Activated CD4-positive, alpha-beta T cell treated with anti-CD3 and anti-CD28 coated beads, Interleukin-2, amount 50 U/mL, for 48 hours (primary cell): ENCODE measurements at places on chromosomes 4 and X.

DNA sequence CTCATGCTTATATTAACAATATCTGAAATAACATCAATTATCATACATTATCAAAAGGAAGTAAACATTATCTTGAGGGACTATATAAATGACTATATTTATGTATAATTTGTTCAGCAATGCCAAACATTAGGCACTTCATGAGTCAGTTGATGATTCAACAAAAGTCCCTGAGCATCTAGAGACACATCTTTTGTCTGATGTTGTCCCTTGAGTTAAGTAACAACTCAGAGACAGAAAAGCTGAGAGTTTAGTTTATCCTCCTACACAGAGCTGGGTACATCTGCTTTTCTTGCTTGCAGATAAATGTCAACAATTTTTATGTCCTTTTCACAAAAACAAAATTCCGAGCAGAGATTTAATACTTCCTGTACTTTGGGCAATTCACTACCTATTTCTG lies 311.1 kb downstream of the INPP4B start:
- DNase-seq, result no peak

DNA sequence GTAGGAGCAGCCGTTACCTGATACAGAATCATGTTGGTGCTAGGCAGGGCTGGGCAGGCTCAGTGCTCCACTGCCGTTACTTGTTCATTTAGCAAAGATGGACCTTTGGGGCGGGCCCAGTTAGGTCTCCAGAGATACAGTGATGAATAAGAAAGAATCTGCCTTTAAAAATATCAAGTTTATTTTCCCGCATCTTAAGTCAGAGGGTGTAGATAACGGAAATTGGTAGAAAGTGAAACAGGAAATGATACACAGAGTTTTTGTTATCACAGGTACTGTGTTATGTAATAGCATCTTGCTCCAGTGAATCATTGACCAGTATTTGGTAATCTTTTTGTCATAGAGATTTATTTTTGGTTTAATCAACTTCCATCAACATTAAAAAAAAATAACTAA lies 5.5 kb downstream of the TMEM131L start:
- DNase-seq, result peak; percentile 35

DNA sequence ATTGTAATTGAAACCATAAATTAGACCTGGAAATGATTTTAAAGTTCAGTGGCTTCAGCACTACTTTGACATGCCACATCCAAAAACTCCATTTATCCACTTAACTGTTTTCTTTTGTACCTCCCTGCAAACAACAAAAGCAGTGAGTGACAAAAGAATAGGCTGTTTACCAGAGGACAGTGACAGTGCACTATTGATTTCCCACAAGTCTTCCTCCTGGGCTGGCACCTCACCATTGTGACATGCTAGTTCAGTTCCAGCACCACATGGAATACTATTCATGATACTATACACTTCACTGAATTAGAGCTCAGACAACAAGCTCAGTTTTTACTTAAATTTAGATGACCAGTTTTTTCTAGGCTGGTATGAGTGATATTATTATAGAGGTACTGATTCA lies 29.3 kb downstream of the MOSPD2 start:
- no peak for DNase-seq

DNA sequence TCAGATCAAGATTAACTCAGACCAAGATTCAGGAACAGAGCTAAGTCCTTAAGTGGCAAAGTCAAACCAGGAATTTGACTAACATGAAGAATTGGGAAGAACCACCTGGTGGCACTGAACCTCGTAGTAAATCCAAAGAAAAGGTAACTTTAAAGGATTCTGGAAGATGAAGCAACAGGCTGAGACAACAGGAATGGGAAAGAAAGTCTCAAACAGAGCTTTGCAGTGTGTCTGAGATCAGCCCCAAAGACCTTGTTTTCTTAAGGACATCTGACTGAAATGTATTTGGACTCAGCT lies 126.1 kb downstream of the ASB9 start:
- no peak for DNase-seq

- no peak for DNase-seq
These were observed 231.5 kb downstream of the MAML3 start for GRCh38 chr4:139922406-139923024.

DNA sequence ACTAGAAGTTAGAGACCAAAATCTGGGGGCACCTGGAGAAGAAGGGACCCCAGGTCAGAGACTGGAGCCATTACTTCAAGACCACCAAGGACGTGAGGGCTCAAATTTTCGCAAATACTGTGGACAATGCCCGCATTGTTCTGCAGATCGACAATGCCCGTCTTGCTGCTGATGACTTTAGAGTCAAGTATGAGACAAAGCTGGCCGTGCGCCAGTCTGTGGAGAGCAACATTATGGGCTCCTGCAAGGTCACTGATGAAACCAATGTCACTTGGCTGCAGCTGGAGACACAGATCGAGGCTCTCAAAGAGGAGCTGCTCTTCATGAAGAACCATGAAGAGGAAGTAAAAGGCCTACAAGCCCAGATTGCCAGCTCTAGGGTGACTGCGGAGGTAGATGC lies 101.2 kb downstream of the NCAPG start:
- no peak for DNase-seq
